ENCODE measurements at places on chromosomes 5 and 9. TPM values are rescaled to one million over a fixed set of nuclear protein-coding genes. Genes with fewer than 3 reads are reported as not detected.

Gene SUSD1
- total RNA-seq: 60.9 TPM

Gene ANKRD20A1
- 19.4 TPM for total RNA-seq

Gene GALNT12
- 2.5 TPM for total RNA-seq

Gene PDE8B
- 15.5 TPM for total RNA-seq

Gene C1QTNF2
- total RNA-seq: 2.5 TPM

Gene PTGR1
- total RNA-seq: 25.1 TPM

Gene SLC6A19
- total RNA-seq: not detected

Gene PCDHB7
- total RNA-seq: 8.5 TPM

Gene SPRY4
- total RNA-seq: 4.8 TPM

Gene OR13C9
- 0.46 TPM for total RNA-seq

Gene FRMPD1
- total RNA-seq: 3.0 TPM

Gene F2RL1
- 3.0 TPM for total RNA-seq

Gene ANKRD31
- 1.2 TPM for total RNA-seq

Gene NOL8
- 19.1 TPM for total RNA-seq

Gene GARIN3
- not detected for total RNA-seq

Gene SLC4A9
- 0.23 TPM for total RNA-seq

Gene SERF1A
- 37.8 TPM for total RNA-seq

Gene RGS3
- 28.6 TPM for total RNA-seq

Gene RNF44
- 12.7 TPM for total RNA-seq

Gene SKP2
- total RNA-seq: 21.5 TPM

Gene TNC
- 112 TPM for total RNA-seq

Gene NMUR2
- not detected for total RNA-seq

Gene RANBP6
- 87.7 TPM for total RNA-seq

Gene PCDHGA1
- total RNA-seq: 4.2 TPM

Gene OLFML2A
- 2.3 TPM for total RNA-seq

Gene SPATA31C2
- total RNA-seq: not detected

Gene TAF11L9
- total RNA-seq: not detected

Gene TMEM161B
- total RNA-seq: 36.9 TPM

Gene PLPP7
- 9.2 TPM for total RNA-seq

Gene TESK1
- total RNA-seq: 20.1 TPM

Gene PCDHA1
- 13.8 TPM for total RNA-seq

Gene KIF27
- 17.5 TPM for total RNA-seq

Gene ARAP3
- total RNA-seq: 4.8 TPM

Gene PCA3
- total RNA-seq: 1.4 TPM

Gene STING1
- total RNA-seq: 9.9 TPM

Gene ACSL6
- 59.5 TPM for total RNA-seq
